ENCODE measurements at places on chromosomes 11 and 22.

DNA sequence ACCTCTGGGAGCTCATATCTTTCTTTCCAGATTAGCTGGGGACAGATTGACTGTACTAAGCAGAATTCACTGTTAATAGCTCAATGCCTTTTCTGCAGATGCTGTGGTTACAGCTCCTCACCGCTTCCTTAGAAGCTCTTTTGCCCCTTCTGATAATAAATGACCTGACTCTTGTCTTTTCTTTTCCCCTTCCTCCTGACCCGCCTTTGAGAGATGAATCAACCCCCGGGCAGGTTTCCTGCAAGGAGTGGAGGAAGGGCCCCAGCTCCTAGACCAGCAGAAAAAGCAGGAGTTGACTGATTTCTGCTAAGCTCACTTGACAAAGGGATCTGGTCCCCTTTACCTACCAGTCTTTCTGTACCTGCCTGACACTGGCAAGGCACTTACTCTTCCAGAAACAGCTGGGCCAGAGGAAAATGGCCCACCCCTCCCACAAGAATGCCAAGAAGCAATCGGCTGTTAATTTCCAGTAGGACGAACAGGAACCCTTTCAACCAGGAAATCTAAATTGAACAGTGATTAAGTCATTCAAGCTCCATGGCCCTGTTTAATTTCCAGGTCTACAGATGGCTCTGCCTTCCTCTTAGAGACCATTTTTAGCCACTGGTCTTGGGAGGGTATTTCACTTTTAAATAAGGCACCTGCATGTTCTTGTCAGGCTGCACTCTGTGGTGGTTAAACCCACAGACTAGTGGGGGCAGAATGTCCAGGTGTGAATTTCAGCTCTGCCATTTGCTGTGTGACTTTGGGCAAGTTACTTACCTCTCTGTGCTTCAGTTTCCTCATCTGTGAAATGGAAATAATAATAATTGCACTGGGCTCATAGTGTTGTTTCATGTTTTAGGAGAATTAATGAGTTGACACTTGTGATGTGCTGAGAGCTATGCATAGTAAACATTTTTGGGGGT lies 67.5 kb downstream of the PRR5L start:
- no peak for DNase-seq

DNA sequence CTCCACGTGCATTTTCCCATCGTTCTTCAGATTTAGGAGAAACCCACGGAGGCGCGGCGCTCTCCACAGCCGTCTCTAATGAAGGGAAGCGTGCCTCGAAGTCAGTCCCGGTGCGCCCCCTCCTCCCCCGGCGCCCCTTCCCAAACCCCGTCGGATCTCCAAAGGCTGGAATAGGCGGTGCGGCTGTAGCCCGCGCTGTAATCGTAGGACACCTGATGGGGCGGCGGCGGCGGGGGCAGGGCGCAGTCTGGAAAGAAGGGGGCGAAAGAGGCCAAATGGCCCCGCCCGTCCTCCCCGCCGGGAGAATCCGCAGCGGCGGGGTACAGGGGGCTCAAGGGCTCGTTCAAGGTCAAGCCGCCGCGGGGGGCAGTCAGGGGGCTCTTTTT lies 1.3 kb downstream of the FAM181B start:
- no peak for DNase-seq

DNA sequence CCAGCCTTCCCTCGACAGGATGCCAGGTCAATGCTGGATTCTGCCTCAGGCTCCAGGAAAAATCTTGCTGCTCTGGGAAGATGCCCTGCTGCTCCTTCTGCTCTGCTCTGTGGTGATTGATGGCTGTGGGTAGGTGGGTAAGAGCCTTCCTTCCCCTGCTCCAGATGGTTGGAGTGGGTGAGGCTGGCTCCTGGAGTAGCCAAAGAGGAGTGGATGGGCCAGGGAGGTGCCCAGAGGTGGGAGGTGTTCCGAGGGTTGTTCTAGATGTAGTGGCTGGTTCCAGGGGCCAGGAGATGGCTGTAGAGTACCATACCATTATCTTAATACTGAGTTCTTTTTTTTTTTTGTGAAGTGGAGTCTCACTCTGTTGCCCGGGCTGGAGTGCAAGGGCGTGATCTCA lies 99.6 kb upstream of the THY1 start:
- DNase-seq: no peak

GRCh38 chr22:20436307-20436767 lies 1.3 kb downstream of the SCARF2 start:
- DNase-seq: no peak

DNA sequence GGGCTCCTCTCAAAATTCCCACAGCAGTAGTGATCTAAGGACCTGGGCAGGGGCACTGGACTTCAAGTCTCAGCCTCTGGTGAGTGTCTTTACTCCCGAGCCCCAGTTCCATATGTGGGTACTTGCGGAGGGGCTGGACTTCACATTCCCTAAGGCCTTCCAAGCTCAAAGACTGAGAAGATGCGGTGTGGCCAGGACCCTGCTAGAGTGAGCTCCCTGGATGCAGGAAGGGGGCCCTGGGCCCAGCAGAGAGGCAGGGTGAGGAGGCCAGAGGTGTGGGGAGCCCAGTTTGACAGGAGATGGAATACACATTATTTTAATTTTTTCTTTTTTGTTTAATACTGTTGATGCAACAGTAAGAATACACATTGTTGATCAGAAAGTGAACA lies 83.7 kb downstream of the IGLL1 start:
- DNase-seq: no peak

GRCh38 chr22:37161443-37161842 lies 11.7 kb upstream of the IL2RB start:
- DNase-seq: no peak

DNA sequence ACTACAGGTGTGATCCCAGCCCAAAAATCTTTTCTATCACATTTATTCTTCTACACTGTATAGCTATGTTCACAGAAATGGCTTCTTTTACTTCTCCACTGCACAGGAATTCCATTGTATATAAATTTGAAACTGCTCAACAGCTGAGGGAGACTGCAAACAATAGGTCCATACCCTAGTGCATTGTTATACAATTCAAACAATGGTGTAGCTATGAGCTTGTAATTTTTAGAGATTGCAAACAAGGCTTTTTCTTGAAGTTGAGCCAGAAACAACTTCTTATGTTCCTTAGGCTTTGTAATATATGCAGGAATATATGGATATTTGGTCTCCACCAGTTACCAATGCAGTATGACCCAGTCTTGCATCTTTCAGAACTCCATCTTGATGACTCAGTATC lies 19.5 kb upstream of the SIK3 start:
- no peak for DNase-seq

Data from NCI-H1436 treated with DMSO at 0.1 percent for 48 hours (cell line).